ENCODE measurements at places on chromosomes 12 and 14.
A peak's percentile ranks its signal among the peaks of the same experiment; 100 is the strongest.

DNA sequence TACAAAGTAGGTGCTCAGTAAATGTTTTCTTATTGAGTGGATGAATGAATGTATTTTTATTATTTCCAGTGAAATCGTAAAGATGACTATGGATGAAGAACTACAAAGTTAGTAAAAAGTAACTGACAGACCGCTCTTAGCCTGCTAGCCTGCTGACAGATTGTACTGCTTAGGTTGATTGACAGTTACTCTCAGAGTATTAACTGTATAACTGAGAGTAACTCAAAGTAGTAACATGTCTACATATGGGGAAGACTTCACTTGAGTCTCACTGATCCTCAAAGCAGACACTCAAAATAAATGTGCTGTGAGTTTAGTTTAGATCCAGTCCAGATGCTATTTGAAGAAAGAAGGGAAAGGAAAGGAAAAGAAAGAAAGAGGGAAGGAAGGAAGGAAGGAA, 272.3 kb upstream of the AMIGO2 start:
- DNase-seq: no peak

- no peak for DNase-seq
These were observed 22.2 kb downstream of the TMEM117 start for GRCh38 chr12:43858096-43858495.

GRCh38 chr14:78524196-78524595, 354.0 kb downstream of the NRXN3 start:
- DNase-seq: no peak

DNA sequence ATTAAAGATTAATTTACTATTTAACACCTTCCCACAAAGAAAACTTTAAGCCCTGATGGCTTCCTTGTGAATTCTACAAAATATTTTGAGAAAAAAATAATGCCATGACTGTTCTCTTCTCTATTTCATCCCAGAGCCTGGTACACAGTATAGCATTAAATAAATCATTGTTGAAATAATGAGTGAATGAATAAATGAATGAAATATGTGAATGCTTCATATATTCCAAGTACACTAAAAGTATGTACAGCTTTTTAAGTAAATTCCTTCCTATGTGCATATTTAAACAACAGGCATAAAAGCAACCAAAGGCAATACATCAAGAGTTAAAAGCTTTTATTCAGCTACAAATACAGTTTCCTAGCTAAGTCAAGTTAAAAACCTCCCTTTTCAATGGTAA, 144.9 kb upstream of the CCDC196 start:
- no peak for DNase-seq

GRCh38 chr12:75480469-75480949, at the start of gene GLIPR1:
Gene GLIPR1 (plus strand): TSS chr12:75480755. CDS start chr12:75480881, 126 bp downstream.
- no peak for DNase-seq

DNA sequence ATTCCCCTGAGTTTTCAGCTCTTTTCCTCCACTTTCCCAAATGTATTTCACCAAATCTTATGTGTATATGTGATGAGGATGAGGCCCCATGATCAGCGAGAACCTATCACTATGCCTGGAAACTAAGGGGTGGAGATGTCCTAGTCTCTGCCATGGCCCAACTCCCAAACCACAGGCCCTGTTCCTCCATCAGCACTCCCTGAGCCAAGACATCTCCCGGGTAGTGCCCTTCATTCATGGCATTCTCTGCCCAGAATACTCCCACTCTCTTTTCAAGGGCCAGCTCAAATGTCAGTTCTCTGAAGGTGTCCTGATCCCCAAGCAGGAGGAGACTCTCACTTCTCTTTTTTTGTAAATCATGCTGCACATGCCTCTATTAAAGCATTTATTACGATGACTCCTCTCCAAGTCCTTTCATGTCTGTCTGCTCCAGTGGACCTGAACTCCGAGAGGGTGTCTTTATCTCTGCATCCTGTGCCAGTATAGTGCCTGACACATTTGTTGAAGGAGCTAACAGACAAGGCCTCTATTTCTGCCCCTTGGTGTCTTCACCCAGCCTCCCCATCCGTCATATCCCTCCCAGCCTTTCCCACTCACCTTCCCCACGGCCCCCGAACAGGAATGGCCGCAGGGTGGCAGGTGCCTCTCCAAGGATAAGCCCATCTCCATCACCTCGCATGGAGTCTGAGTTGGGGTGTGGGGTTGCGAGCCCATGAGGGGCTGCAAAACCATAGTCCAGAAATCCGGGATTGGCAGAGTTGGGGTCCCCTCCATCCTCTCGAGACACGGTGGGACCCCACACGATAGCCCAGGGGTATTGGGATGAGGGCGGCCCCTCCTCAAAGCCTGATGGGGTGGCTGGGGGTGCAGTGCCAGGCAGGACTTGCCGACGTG, 3.7 kb downstream of the PIANP start:
- no peak for DNase-seq

- no peak for DNase-seq
These were observed 580 bp downstream of the OR4E2 start for GRCh38 chr14:21654215-21654614.

GRCh38 chr12:120229487-120230325, 28.8 kb upstream of the RPLP0 start:
- DNase-seq: no peak

DNA sequence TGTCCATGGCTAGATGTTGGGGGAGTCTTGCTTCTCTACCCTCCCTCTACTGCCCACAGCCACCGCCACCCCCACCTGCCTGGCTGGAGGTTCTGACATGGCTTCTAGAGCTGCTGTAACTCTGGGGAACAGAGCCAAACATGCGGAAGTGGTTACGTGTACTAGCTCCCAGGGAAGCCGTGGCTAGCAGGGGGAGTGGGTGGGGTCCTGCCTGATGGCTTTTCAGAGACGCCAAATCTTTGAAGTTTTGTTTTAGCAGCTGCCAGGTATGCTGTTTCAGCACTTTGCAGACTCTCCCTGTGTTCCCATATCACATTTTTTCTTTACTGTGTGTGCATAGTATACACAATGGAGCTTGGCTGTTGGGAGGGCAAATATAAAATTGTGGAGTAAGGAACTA, 150.3 kb downstream of the TGFB3 start:
- no peak for DNase-seq

DNA sequence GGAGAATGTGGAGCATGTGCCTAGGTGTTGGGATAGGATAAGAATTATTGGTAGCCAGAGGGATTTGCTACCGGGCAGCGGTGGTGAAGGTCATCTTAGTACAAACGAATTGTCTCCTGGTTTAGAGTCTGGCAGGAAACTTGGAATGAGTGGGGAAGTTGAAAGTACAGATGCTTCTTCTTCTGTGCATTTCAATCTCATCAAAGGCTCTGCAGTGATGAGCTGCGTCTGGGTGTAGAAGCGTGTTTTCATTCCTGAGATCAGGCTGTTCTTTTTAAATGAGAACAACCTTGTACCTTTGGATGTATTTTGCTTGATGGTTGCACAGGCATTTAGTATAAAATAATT, 2.1 kb downstream of the WNK1 start:
- DNase-seq: no peak

- no peak for DNase-seq
These were observed 43.0 kb downstream of the LMO3 start for GRCh38 chr12:16562921-16563320.

DNA sequence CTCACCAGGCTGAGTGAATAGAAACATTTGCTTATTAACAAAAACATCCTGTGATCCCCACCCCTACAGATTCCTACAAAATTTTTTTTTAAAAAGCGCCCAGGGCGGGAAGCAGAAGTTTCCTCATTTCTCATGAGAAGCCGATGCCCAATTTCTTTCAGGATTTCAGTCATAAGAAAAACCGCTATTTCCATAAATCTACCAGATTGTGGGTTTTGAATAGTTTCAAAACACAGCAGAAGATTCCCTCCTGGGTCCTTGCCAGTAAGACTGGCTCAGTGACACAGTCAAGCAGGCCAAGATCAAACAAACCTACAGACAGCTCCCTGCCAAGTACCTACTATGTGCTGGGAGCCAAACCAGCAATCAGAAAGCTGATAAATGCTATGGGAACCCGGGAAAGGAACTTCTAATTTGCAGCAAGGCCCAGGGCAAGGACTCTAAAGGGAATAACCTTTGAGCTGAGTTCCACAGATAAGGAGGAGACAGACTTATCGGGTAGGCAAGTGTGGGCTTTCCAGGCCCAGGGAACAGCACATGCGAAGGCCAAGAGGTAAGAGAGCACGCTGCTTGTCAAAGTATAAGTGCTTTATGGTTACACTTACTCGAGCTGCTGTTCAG, 68.7 kb downstream of the CCDC88C start:
- no peak for DNase-seq

GRCh38 chr12:25276199-25276937, 25.6 kb upstream of the KRAS start:
- no peak for DNase-seq

DNA sequence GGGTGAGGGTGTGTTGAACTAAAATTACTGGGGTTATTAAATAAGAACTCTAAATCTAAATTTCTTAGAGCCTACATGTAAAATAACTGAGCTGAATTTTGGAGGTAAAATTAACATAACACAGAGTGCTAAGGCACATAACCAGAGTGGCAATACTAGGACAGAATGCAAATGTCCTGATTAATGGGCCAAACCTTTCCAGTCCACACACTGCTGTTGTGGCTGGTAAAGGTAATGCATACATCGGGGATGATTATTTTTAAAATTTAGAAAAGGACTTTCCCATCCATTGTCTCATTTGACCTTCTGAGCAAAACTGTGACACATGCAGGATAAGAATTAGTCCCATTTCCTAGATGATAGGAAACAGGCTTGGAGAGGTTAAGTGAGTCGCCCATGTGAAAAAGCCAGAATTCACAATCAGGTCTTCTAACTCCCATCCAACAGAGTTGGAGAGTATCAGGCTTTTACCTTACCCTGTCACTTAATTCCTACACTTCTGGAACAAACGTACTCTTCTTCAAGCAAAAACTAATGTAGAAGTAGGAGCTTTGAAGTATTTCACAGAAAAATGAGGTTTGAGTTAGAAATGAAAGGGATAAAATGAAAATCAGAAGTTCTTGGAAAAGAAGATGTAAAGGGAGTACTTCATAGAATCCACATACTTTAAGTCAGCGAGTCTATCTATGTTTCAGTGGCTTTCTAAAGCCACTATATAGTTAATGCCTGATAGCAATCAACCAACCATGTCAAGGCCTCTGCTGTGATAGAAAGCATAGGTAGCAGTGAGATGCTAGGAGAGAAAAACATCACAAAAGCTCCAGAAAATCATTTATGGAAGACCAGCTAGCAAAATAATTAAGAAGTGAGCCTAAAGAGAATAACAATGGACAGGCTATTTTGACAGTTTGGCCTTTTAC, 334.9 kb upstream of the DIO2 start:
- DNase-seq: no peak

- DNase-seq: no peak
These were observed 17.8 kb downstream of the EFCAB11 start for GRCh38 chr14:89936654-89937185.

DNA sequence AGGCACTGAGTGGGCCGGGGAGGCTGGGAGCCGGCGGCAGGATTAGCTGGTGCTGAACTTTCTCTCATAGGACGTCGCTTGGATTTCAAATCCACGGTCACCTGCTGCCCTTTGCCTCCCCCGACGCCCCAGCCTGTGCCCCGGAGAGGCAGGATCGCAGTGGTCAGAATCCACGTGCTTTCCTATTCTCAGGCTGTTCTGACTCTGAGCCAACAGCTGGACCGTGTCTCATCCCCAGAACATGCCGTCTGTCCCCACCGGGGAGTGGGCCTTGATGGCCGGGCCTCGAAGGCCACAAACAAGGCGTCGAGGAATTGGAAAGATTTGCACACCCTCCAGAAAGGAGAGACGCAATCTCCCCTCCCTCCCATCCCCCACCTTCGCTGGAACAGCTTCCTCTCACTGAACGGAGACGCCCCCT, 18.5 kb upstream of the MLXIP start:
- DNase-seq: no peak

GRCh38 chr14:38964630-38965029, 138.4 kb downstream of the SEC23A start:
- DNase-seq: no peak

- DNase-seq: no peak
These were observed 27.5 kb downstream of the GPRC5A start for GRCh38 chr12:12918781-12919389.

GRCh38 chr12:47763481-47764346, 5.0 kb upstream of the RAPGEF3 start:
- peak; percentile 26 for DNase-seq

DNA sequence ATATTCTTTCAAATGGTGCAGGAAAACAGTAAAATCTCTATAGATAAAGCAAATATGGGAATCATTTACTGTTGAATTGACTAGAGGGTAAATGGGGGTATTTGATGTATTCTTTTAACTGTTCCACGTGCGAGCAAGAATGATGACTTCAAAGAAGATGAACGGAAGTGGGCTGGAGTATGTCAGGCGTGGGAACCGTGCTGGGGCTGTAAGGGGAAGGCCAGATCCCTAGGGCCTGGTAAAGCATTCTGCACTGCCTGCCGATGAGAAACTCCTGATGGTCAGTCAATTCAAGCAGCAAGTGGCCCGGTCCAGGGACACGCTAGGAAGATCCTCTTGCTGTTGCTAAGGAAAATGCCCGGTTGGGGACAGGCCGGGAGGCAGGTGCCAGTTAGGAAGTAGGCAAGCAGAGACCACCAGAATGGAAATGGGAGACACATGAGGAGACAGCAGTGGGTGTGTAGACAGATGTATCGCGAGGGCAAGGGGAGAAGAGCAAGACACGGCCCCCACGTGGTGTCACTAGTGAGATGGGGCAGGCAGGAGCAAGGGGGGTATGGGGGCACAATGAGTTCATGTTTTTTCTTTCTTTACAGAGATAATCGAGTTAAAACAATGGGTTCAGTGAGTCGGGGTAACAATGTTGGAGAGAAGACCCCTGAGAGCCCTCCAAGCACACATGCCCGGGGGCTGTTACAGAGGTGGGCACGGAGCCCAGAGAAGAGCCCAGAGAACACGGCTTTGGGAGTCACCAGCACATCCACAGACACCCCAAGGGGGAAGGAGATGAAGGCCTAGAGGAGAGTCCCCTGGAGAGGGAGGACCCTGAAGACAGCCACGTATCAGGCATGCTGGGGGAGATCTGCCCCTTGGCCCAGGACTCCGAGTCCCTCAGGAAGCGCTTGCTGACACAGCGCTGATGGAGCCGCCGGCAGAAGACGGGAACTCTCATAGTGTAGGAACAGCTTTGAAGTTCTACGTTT, 37.2 kb downstream of the FBXO21 start:
- DNase-seq: peak; percentile 12

DNA sequence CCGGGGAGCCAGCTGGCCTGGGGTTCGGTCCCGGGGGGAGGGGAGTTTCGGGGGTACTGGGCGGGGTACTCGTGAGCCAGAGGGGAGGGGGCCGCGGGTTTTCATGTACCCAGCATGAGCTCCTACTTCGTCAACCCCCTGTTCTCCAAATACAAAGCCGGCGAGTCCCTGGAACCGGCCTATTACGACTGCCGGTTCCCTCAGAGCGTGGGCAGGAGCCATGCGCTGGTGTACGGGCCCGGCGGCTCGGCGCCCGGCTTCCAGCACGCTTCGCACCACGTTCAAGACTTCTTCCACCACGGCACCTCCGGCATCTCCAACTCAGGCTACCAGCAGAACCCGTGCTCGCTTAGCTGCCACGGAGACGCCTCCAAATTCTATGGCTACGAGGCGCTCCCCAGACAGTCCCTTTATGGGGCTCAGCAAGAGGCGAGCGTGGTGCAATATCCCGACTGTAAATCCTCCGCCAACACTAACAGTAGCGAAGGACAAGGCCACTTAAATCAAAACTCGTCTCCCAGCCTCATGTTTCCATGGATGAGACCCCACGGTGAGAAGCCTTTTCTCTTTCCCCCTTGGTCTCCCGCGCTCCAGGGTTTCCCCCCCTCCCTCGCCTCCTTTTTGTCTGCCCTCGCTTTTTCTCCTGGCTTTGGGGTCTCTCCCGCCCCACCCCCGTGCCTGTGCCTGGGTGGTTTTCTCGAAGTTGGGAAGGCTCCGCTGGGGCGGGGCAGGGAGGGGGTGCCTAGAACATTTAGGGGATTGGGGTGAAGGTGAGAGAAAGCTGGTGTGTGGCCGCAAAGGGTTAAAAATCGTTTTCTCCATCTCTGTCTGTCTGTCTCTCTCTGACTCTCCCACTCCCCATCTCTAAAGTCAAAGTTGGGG, 627 bp downstream of the HOXC8 start:
- peak; percentile 32 for DNase-seq

Measured in nephron progenitor cell (in vitro differentiated cells).